ENCODE measurements at places on chromosomes 12 and 14.
A peak's percentile ranks its signal among the peaks of the same experiment; 100 is the strongest.

DNA sequence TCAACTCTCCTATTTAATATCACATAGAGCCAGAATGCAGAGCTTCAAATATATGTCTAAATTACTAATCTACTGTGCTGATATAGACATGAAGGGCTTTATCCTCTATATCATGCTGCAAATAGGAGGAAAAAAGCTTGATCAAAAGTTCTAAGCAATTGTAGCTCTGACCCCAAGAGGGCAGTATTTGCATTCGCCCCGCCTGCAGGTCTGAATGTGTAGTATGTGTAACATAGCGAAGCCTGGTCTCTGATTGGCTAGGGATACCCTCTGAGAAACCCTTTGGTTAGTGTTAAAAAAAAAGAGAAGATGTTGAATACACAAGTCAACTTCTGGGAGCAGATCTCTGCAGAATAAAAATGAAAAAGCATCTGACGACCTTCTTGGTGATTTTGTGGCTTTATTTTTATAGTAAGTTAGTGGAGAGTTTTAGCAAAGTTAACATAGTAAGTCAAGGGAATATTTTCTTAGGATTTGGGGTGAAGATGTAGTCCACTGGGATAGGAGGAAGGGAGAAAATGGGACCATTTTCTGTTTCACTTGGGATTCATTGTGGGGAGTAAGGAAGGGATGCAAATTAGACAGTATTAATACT lies 151.6 kb upstream of the OR4E1 start:
- peak; percentile 68 for DNase-seq

DNA sequence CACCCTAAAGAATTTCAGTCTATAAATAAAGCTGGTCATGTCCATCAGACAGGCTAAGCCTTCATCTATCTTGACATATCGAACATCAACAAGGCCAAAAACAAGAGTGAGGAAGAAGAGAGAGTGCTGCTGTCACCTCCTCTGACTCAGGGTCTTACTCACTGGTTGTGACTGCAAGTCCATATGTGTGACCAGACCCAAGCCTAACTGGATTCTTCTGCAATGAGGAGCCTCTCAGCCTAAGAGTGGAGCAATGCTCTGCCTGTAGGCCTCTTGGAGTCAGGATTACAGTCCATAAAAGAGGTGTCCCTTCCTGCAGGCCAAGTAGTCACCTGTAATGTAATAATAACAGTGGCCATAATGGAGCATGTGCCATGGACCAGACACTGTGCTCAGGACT lies 121.2 kb upstream of the SLC35F4 start:
- no peak for DNase-seq

- DNase-seq, result no peak
These were observed 376.3 kb downstream of the TMEM132D start for GRCh38 chr12:129527506-129527905.

DNA sequence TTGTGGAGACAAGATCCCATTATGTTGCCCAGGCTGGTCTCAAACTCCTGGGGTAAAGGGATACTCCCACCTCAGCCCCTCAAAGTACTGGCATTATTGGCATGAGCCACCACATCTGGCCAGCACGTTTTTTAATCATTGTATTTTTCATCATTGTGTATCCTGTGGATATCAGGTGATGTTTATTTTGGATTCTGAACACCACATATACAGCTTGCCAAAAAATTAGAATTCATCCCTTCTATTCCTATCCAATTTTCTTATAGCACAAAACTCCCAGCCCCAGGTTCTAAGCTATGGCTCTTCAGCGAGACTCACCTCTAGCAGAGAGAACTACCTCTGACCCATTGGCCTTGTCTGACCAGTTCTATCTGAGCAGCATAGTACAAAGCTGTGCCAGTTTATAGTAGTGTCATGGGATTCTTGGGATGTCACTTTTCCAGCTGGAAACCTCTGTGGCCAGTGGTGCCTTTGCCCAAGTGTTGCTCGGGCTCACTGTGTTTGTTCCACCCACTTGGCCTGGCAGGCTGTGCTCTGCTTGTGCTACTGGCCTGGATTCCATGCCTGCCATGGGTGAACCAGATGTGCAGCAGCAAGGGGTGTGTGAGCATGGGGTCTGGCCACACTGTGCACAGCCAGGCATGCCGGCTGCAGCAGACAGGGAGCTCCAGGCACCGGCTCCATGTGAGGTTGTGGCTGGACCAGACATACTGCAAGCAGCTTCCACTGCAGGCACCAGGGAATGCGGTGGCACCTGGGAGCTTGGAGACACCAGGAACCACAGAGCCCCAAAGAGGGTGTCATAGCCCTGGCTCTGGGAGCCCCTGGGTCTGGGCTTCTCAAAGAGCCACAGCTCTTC lies 37.2 kb downstream of the TIMELESS start:
- DNase-seq, result no peak

DNA sequence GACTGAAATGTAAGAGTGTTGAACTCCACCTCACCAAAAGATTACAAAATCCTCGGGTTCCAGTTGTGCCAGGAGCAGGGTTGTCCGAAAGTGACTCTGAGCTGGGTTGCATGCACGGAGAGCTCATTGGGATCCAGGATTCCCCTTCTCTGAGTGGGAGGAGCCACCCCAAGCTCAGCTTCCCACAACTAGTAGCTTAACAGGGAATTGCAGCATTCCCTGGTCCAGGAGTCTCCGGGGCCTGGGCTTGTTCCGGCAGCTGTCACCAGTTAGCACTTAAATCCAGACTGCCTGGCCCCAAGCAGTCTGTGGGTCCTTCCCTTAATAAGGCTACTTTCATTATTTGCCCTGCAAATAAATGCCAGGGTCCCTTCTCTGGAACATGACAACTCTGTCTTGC lies 50.1 kb downstream of the CD9 start:
- no peak for DNase-seq

DNA sequence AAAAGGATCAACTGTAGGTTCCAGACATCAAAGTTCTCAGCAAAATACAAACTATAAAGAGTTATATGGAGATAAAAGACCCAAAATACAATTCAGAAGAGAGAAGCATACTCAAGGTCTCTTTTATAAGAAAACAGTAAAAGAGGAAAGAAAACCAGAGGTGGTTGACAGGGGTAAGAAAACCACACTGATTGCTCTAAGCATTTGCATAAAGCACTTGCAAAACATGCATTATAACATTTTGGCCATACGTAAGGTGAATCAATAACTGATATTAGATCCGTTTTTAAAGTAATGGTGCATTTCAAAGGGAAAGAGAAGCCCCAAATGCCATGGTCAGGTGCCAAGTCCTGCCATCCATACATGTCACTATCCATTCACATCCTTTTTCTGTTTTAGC lies 5.9 kb downstream of the DDHD1 start:
- DNase-seq, result no peak

DNA sequence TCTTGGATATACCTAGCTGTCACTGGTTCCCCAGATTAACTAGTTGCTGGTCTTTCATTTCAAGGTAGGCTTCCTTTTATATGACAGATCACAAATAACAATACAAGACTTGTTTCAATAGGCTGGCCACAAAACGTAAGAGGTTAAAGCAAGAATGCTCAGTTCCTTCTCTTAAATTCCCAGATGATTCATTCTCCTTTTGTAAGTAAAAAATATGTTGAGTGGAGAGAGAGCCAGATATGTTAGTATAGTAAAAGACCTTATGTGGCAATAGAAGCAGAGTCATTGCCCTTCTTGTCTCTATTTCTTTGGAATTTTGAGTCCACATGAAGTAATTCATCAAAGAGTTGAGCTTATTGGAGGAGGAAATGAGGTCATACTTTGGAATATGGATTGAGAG lies 939.0 kb upstream of the ATXN7L3B start:
- DNase-seq, result no peak

- DNase-seq, result no peak
These were observed 167.2 kb upstream of the GSC start for GRCh38 chr14:94936901-94937685.
